ENCODE measurements at places on chromosomes 4 and X.

GRCh38 chr4:41638866-41639265, 100.9 kb downstream of the LIMCH1 start:
- no peak for DNase-seq

DNA sequence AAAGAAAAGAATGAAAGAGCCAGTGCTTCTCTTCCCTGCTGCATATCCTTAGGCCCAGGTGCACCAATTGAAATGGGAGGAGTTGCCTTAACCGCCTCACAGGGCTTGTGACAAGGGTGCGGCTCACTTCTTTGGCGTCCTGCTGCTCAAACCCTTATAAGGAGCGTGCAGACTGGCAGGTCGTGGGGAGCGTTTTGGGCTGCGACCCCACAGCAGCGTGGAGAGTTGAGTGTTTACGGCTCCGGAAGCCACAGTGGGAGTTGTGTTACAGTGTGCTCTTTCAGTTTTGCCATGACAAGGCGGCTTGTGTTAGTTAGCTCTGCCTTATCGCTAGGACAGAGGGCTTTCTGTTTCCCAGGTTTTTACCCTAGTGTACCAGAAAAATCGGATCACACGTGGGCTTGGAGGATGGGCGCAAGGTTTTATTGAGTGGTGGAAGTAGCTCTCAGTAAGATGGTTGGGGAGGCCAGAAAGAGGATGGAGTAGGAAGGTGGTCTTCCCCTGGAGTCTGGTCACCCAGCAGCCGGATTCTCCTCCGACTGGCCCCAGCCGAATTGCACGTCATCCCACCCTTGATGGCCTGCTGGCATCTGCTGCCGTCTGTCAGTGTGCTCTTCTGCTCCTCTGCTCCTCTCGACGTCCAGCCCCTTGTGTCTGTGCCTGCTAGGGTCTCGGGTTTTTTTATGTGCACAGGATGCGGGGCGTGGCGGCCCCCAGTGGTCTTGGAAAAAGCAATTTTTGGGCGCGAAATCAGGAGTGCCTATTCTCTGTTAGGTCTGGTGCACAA, 718.9 kb downstream of the ARAP2 start:
- DNase-seq: no peak

- no peak for DNase-seq
Observed at GRCh38 chrX:13855689-13856450, 39.0 kb upstream of the GPM6B start.

- DNase-seq: no peak
Observed at GRCh38 chr4:1900087-1900433, 28.9 kb downstream of the NSD2 start.

DNA sequence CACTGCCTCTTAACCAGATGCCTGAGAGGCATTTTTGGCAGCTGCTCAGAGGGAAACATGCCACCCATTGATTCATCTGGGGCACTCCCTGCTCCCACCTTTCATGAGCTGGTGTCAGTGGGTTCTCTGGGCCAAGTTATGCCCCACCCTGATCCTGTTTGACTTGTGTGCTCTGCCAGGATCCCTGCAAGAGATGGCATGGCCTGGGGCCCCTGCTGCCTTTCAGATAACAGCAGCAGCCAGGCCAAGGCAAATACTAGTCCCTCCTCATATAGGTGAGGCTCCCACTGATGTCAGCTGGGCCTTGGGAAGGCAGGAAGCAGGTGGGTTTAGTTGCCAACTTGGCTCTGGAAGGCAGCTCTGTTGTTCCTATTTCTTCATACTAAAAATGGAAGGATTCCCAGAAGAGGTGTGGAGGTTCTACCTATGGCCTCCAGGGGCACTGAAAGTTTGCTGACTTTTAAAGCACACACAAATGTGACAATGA, 192.9 kb upstream of the RBPJ start:
- no peak for DNase-seq

- no peak for DNase-seq
Observed at GRCh38 chr4:47711646-47712045, 126.2 kb downstream of the CORIN start.

GRCh38 chr4:186820391-186820891, 96.8 kb upstream of the FAT1 start:
- DNase-seq: peak; percentile 68

DNA sequence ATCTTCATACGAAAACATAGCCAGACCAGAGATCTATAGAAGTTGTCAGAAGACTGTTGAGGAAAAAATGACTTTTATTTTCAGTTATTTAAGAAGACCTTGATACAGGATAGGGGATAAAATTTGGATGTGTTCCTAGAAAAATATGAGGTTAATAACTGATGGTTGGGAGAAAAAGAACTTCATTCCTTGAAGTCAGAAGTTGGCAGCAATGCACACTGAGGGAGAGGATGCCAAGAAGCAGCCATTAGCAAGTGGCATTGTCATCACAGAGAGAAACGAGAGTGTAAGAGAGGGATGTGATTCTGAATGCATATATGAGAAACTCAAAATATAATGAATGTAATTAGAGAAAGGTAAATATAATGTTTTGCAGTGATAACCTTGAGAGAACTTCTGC, 382.1 kb upstream of the EPHA5 start:
- DNase-seq: no peak

DNA sequence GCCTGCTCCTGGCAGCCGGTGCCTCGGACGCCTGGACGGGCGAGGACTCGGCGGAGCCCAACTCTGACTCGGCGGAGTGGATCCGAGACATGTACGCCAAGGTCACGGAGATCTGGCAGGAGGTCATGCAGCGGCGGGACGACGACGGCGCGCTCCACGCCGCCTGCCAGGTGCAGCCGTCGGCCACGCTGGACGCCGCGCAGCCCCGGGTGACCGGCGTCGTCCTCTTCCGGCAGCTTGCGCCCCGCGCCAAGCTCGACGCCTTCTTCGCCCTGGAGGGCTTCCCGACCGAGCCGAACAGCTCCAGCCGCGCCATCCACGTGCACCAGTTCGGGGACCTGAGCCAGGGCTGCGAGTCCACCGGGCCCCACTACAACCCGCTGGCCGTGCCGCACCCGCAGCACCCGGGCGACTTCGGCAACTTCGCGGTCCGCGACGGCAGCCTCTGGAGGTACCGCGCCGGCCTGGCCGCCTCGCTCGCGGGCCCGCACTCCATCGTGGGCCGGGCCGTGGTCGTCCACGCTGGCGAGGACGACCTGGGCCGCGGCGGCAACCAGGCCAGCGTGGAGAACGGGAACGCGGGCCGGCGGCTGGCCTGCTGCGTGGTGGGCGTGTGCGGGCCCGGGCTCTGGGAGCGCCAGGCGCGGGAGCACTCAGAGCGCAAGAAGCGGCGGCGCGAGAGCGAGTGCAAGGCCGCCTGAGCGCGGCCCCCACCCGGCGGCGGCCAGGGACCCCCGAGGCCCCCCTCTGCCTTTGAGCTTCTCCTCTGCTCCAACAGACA, 4.4 kb downstream of the SOD3 start:
- DNase-seq: no peak

GRCh38 chrX:55135171-55135570, 46.4 kb downstream of the PAGE2 start:
- peak; percentile 65 for DNase-seq

- no peak for DNase-seq
Observed at GRCh38 chr4:162016991-162017390, 146.8 kb downstream of the FSTL5 start.

GRCh38 chr4:179605196-179605595, 2163.0 kb upstream of the AGA start:
- DNase-seq: peak; percentile 19

DNA sequence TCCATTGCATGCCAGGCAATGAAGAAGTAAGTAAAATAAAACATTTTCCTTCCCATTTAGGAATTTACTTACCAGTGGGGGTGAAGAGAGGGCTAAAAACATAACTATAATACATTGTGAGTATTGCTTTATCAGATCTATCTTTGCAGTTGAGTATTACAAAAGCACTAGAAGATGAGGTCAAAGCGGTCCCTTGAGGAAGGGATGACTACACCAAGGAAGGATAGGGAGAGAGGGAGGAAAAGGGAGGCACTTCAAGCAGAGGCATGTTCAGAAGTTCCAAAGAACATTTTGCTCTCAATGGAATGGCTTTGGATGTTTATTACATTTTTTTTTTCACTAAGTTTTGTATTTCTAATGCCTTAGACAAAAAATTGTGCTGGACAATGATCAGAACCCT, 127.8 kb downstream of the TET2 start:
- DNase-seq: peak; percentile 33

DNA sequence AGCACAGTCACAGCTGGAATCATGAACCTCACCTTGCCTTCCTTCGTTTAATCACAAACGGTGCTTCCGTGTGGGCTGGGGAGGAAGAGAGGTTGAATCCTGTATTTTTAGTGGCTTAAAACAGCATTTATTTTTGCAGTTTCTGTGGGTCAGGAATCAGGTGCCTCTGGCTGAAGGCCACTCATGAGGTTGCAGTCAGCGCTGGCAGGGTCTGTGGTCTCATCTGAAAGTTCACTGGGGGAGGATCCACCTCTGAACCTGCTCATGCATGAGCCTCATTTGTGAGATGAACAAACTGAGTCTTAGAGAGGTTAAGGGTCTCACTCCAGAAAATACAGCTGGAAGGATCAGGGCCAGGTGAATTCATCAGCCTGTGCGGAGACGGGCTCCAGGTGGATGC, 17.1 kb upstream of the ABLIM2 start:
- no peak for DNase-seq

DNA sequence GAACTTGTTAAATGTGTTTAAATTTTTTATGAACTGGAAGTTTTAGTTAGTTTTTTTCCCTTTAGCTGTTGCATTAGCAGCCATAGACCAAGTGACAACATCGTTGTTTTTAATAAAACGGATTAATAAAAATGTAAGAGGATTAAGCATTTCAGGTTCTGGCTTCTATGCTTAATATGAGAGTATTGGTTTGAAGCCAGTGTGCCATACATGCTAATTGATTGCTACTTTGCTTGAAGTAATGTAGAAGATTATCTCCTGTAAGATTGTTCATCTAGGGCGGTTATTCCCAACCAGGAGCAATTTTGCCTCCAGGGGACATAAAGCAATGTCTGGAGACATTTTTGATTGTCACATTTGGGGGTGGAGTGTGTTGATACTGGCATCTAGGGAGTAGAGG, 54.3 kb downstream of the TLL1 start:
- DNase-seq: no peak

DNA sequence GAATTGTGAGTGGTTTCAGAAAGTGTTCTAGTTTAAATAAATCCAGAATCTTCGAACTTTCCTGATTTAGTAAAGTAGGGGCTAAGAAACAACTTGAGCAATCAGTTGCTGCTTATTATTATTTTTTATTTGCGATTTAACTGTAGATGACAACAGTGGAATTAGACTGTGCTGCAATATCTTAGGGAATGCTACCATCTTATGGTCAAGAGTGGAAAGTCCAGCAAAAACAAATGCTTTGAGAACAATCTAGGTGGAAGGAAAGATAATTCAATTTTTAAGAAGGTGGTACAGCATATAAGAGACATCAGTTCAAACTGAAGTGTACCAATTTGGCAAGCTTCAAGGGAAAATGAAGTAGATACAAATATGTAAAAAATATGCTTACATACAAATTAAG, 73.3 kb downstream of the CYLC1 start:
- no peak for DNase-seq

GRCh38 chrX:53294024-53294648, 12.8 kb upstream of the IQSEC2 start:
- DNase-seq: no peak

DNA sequence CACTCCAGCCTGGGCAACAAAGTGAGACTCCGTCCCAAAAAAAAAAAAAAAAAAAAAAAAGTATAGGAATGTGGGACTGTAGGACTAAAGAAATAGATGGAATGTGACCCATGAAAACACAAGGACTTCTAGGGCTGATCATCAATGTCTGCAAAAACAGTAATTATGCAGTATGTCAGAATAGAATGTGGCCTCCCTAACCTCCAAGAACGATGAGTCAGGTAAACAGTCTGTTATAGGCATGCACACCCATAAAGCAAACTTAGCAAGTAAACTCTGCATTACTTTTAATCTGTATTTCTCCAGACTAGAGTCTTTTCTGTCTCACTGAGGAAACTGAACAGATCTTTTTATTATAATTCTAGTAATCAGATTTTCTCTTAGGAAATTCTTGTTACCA, 233.4 kb downstream of the HNRNPD start:
- no peak for DNase-seq

DNA sequence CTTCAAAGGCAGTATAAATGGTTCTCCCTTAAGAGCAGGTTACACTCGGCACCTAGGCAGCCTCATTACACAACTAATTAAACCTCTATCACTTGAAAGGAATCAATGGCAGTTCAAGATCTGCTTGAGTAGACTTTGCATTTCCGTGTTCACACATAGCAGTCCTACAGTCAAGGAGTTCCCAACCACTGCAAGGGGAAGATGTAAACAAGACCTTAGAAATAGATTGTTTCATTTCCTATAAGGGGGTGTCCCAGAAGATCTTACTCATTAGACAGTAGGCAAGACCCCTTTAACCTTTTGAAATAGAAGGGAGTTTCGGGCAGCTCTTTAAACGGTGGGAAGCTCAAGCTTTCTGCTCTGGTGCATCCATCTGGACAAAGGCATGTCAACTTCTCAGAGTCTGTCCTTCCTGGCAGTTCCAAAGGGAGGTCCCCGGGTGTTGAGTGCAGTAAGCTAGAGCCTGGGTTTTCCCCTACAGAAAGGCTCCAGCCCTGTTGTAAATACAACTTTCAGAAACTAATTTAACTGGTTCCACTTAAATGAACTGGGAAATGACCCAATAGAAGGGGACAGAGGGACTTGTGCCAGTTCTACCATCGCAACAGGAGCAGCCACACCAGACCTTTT, 150.8 kb downstream of the RBMX2 start:
- DNase-seq: no peak

DNA sequence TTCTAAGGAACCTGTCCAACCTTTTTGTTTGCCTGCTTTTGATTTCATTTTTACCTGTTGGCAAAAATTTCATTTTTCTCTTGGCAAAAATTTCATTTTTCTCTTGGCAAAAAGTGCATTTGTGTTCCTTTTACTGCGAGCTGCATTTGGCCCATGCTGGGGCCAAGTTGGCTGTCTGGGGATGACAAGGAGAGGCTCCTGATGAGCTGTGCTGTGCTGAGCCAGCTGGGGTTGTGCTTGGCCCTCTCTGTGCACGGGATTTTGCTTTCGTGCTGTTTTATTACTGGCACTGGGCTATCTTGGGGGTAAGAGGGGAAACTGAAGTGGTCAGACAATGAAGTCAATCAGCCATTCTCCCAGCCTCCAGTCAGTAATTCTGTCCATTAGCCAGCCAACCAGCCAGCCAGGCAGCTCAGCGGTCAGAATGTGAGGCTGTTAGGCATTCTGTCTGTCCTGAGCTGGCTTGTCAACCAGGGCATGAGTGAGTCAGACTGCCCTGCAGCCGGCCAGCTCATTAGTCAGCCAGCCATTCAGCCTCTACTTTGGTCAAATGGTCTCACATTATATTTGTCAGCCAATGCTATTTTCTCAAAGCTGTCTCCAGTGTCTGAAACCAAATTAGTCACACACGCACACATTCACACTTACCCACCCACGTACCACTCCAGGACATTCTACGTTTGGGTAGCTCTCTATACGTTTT, 56.9 kb upstream of the PRPS1 start:
- DNase-seq: peak; percentile 78

- DNase-seq: no peak
Observed at GRCh38 chr4:42642101-42642797, 14.7 kb downstream of the ATP8A1 start.

GRCh38 chr4:13262816-13263215, 221.3 kb downstream of the RAB28 start:
- DNase-seq: no peak

Measured in cardiac fibroblast (primary cell).